ENCODE measurements at places on chromosomes 6 and 20. TPM values are rescaled to one million over a fixed set of nuclear protein-coding genes. Genes with fewer than 3 reads are reported as not detected.
A peak's percentile ranks its signal among the peaks of the same experiment; 100 is the strongest.

GRCh38 chr6:136703331-136703865 lies 88.9 kb downstream of the MAP3K5 start:
- no peak overlapping the region for H3K27ac ChIP-seq
- no peak overlapping the region for H3K4me3 ChIP-seq
- H3K27me3 ChIP-seq: no peaks in the 10 kb centered on the region
- H3K4me1 ChIP-seq: no peaks in the 10 kb centered on the region

DNA sequence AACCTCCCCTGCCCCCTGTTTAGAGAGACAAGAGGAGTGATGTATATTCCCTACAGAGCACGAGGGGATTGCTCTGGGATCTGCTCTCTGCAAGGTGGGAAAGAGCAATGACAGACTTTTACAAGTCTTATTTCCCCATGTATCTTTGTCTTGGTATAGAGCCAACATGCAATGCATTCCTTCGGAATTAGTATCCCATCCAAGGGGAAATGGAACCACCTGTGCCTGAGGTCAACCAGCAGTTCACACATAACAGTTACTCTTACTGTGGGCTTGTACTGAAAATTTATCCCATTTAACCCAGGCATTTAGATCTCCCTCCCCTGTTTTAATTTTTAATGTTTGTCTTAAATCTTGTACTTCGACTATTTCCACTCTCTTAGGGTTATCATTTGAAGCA lies 250.4 kb downstream of the C6orf118 start:
- DNase-seq: no peak
- H3K27me3 ChIP-seq: no peaks in the 10 kb centered on the region
- H3K4me1 ChIP-seq: no peaks in the 10 kb centered on the region
- no peaks in the 10 kb centered on the region for H3K36me3 ChIP-seq
- H3K27ac ChIP-seq: no peak overlapping the region

DNA sequence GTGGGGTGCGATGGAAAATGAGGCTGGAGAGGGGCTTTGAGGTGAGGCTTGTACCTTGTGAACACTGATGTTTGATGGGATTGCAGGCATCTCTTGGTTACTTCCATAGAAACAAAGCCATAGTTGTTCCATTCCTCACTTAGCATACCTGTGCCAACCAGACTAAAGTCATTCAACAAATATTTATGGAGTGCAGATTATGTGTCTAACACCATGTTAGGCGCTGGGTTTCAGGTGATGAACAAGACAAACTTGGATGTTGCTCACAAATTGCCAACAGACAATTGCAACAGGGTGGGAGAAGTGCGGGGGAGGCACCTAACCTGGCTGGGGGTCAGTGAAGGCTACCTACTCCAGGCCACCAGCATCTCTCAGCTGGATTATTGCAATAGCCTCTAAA lies 1.5 kb downstream of the TTPAL start:
- H3K36me3 ChIP-seq: no peaks in the 10 kb centered on the region
- no peaks in the 10 kb centered on the region for H3K4me1 ChIP-seq
- DNase-seq: no peak
- H3K27me3 ChIP-seq: no peaks in the 10 kb centered on the region

GRCh38 chr6:110322151-110322873 lies 35.8 kb downstream of the METTL24 start:
- H3K36me3 ChIP-seq: no peaks in the 10 kb centered on the region
- DNase-seq: no peak
- H3K27me3 ChIP-seq: no peaks in the 10 kb centered on the region
- H3K4me1 ChIP-seq: no peaks in the 10 kb centered on the region
- peak overlapping the region; percentile 83 for H3K27ac ChIP-seq

GRCh38 chr20:41225091-41225490 lies 87.7 kb downstream of the PLCG1 start:
- no peaks in the 10 kb centered on the region for H3K4me1 ChIP-seq
- H3K36me3 ChIP-seq: no peaks in the 10 kb centered on the region
- no peaks in the 10 kb centered on the region for H3K27me3 ChIP-seq
- no peak for DNase-seq
- H3K27ac ChIP-seq: no peak overlapping the region
- no peak overlapping the region for H3K4me3 ChIP-seq

DNA sequence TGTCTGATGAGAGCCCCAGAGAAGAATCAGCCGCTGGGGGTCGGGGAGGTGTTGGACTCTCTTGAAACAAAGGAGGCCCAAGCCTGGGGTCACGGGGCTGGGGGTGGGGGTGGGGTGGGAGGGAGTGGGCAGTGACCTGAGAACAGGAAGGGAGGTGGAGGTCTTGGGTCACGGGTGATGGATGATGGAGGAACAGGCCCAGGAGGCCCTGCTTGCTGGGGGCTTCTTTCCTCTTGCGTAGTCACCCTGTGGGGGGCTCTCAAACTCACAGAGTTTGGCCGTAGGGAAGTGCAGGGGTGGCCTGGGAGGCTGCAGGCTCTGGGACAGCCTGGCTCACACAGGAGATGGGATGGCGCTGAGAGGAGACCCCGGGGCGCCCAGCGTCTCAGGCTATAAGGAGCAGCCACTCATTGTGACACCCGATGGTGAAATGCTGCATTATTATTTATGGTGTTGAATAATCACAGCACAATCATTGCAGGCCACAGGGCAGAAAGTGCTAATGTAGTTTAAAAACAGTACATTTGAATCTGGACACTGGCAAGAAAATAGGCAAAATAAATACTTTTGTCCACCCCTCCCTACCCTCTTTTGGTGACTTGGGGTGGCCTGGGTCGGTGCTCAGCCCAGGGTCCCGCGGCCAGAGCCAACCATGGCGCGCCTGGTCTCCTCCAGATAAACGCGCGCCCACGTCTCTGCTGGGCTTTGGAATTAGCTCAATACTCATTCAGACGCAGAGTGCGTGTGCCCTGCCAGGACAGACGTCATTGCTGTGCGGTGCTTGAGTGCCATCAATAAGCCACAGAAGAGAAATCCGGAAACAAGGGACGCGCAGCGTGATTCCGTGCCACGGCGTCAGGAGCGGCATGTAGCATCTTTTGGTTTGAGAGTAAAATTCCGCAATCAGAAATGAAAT lies 27.3 kb upstream of the BHLHE23 start:
- H3K4me3 ChIP-seq: no peak overlapping the region
- DNase-seq: no peak
- H3K4me1 ChIP-seq: no peaks in the 10 kb centered on the region

GRCh38 chr6:83310046-83310445 lies 116.9 kb downstream of the RWDD2A start:
- no peak overlapping the region for H3K27ac ChIP-seq
- no peaks in the 10 kb centered on the region for H3K27me3 ChIP-seq
- H3K4me3 ChIP-seq: no peak overlapping the region
- no peaks in the 10 kb centered on the region for H3K4me1 ChIP-seq
- H3K36me3 ChIP-seq: no peaks in the 10 kb centered on the region

GRCh38 chr6:7812623-7813022 lies 86.7 kb downstream of the BMP6 start:
- no peak overlapping the region for H3K27ac ChIP-seq
- H3K36me3 ChIP-seq: no peaks in the 10 kb centered on the region
- DNase-seq: no peak
- no peaks in the 10 kb centered on the region for H3K27me3 ChIP-seq
- H3K4me1 ChIP-seq: no peaks in the 10 kb centered on the region

GRCh38 chr6:169048185-169048864 lies 205.3 kb downstream of the THBS2 start:
- no peaks in the 10 kb centered on the region for H3K36me3 ChIP-seq
- no peaks in the 10 kb centered on the region for H3K27me3 ChIP-seq
- no peaks in the 10 kb centered on the region for H3K4me1 ChIP-seq
- H3K27ac ChIP-seq: no peak overlapping the region
- DNase-seq: no peak

GRCh38 chr6:29967379-29968010 lies 25.2 kb downstream of the HLA-A start:
- H3K36me3 ChIP-seq: no peaks in the 10 kb centered on the region
- H3K4me3 ChIP-seq: no peak overlapping the region
- H3K27me3 ChIP-seq: no peaks in the 10 kb centered on the region
- no peaks in the 10 kb centered on the region for H3K4me1 ChIP-seq
- no peak overlapping the region for H3K27ac ChIP-seq
- no peak for DNase-seq

- no peaks in the 10 kb centered on the region for H3K36me3 ChIP-seq
- H3K4me1 ChIP-seq: no peaks in the 10 kb centered on the region
- DNase-seq: peak; percentile 63
- peak within 1 kb of the TSS; percentile 77 for H3K4me3 ChIP-seq
- H3K27ac ChIP-seq: peak within 1 kb of the TSS; percentile 71
Observed at GRCh38 chr6:138107078-138107751, at the start of gene PERP. TSS of gene PERP (minus strand) at chr6:138107419. CDS start at chr6:138107340, 79 bp downstream.

DNA sequence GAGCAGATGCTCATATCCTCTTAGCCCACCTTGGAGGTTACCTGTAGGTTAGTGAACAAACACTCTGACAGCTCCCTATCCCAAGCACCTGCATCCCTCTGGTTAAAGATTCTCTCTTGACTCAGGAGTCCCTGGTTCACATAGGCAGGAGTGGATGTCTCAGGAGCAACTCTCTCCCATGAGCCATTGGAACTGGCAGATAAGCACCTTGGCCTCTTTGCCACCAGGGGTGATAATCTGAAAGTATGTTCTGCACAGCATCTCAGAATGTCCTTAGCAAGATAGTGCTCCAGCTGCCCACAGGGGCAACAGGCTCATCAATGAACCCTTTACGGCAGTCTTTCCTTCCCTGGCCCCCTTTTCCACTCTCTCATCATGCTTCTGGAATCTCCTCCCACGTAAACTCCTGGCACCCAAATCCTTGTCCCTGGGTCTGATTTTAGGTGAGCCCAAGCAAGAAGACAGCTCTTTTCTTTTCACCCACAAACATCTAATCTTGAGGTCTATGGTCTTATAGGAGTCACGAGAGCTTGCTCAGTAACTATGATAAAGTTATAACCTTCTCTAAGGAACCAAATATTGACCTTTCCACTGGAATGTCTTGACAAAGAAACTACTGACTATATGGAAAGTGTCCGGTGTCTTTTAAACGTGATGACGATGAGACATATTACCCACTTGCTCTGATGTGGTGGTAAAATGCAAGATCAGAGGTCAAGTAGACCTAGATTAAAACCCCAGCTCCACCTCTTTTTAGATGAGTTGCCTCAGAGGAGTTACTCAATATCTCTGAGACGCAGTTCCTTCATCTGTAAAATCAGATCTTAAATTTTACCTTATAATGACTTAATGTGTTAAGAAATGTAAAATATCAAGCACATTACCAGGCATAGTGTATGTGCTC lies 39.8 kb upstream of the ISM1 start:
- no peaks in the 10 kb centered on the region for H3K36me3 ChIP-seq
- DNase-seq: no peak
- no peak overlapping the region for H3K27ac ChIP-seq
- no peaks in the 10 kb centered on the region for H3K4me1 ChIP-seq
- H3K4me3 ChIP-seq: no peak overlapping the region

DNA sequence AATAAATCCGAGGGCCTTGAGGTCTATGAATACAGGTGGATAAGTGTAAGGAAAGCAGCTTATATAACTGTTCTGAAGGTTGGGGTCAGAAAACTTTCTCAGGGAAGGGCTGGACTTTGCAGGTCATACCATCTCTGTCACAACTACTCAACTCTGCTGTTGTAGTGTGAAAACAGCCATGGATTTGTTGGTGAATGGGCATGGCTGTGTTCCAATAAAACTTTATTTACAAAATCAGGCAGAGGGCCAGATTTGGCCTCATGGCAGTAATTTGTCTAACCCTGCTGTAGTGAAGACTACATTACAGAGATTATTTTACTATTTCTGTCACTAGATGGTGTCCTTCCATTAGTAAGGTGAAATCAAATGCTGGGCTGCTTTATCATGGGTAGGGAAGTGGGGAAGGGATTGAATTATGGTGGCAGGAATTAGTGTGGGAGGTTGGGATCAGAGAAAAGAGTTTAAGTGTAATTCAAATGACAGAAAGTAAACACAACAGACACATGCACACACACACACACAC lies 409.6 kb upstream of the CHD6 start:
- H3K4me1 ChIP-seq: no peaks in the 10 kb centered on the region
- no peak overlapping the region for H3K4me3 ChIP-seq
- H3K27me3 ChIP-seq: no peaks in the 10 kb centered on the region
- DNase-seq: no peak
- no peaks in the 10 kb centered on the region for H3K36me3 ChIP-seq
- H3K27ac ChIP-seq: no peak overlapping the region

DNA sequence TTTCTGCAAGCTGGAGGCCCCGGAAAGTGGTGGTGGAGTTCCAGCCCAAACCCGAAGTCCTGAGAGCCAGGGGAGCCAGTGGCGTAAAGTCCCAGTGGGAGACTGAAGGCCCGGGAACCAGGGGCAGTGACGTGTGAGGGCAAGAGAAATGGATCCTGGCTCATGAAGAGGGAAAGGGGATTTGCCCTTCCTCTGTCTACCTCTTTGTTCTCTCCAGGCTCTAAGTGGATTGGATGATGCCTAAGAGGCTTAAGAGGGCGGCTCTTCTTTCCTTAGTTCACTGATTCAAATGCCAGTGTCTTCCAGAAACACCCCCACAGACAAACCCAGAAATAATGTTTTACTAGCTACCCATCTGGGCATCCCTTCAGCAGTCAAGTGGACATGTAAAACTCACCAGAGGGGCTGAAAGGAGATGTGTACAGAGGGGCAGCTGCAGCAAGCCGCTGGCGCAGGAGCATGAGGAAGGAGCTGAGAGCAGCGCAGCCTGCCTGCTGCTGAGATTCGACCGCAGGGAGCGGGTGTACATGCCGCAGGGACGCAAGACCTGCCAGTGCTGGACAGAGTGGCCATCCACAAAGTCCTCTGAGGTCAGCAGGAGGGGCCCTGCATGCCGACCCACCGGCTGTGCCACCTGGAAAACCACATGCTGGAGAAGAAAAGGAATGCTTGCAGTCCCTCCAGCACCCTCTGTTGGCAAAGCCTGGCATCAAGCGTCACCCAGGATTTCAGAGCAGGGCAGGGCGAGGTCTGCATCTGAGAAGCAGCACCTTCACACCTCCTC lies 29.5 kb downstream of the CDYL start:
- H3K36me3 ChIP-seq: no peaks in the 10 kb centered on the region
- no peaks in the 10 kb centered on the region for H3K27me3 ChIP-seq
- peak; percentile 43 for DNase-seq

KIAA1755 gene
- 17.9 TPM for total RNA-seq

TFAP2D gene
- not detected for total RNA-seq

WFDC2 gene
- total RNA-seq: 15.5 TPM

GABRR2 gene
- 0.26 TPM for total RNA-seq

MUC22 gene
- total RNA-seq: not detected

FAM83B gene
- not detected for total RNA-seq

CHRNA4 gene
- total RNA-seq: not detected

RFX6 gene
- not detected for total RNA-seq

RIPPLY2 gene
- 0.90 TPM for total RNA-seq

OR12D3 gene
- total RNA-seq: not detected
